ENCODE measurements at places on chromosomes 2 and 18.

DNA sequence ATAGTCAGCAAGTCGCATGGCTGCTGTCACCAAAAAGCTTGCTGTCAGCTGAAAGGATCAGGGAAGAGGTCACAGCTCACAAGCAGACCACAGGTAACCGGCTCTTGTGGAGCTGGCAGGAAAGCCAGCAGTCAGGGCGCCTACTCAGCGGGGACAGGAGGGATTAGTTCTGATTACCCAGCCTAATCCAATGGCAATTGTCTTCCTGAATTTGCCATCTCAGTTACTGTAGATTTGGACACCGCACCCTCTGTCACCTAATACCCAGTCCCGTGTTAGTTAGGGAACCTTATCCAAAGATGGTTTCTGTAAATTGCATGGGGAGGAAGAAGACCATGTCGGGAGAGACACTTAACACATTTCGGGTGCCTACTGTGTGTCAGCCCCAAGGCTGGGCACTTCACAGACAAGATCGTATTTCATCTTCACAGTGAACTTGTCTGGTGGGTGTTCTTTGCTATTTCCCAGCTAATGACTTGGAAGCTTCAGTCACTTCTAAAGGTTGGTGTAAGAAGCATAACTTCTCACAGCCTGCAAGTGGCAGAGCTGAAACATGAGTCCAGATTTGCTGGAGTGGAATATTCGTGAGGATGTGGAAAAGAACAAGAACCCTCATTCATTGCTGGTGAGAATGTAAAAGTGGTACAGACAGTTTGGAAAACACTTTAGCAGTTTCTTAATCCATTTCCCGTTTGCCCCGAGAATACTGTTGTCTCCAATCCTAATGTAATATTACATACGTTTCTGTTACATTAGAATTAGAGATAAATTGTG is 9.9 kb downstream of the ALPK2 start:
- no peak for DNase-seq

GRCh38 chr18:63097178-63097577 is 222.4 kb downstream of the BCL2 start:
- no peak for DNase-seq

DNA sequence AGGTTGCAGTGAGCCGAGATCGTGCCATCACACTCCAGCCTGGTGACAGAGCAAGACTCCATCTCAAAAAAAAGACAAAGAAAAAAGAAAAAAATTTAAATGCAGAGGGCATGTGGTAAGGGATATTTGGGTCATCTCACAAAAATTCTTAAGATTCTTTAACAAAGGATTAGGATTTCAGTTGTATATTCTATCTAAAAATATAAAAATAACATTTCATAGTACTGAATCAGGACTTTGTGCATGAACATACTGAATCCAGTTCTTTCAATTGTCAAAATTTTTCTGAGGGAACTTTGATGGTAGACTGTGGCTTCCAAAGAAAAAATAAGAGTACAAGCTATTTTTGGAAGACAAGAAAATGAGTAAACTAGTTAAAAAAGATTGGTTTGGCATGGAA is 6.5 kb upstream of the PPP3R1 start:
- no peak for DNase-seq

DNA sequence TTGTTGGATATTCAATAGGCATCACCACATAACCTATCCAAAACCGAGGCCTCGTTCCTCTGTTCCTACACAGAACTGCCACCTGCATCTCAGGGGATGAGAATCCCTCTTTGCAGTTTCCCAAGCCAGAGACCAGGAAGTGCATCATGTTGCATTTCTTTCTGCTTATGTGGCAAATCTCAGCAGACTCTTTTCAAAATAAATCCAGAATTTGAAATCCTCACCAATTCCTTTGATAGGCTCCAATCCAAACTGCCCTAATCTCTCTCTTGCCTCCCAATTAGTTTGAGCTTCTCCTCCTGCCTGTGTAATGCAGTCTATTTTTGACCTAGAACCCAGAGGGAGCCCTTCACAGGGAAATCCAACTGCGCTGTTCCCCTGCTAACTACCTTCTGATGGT is 215.5 kb downstream of the RNF144A start:
- DNase-seq: no peak

DNA sequence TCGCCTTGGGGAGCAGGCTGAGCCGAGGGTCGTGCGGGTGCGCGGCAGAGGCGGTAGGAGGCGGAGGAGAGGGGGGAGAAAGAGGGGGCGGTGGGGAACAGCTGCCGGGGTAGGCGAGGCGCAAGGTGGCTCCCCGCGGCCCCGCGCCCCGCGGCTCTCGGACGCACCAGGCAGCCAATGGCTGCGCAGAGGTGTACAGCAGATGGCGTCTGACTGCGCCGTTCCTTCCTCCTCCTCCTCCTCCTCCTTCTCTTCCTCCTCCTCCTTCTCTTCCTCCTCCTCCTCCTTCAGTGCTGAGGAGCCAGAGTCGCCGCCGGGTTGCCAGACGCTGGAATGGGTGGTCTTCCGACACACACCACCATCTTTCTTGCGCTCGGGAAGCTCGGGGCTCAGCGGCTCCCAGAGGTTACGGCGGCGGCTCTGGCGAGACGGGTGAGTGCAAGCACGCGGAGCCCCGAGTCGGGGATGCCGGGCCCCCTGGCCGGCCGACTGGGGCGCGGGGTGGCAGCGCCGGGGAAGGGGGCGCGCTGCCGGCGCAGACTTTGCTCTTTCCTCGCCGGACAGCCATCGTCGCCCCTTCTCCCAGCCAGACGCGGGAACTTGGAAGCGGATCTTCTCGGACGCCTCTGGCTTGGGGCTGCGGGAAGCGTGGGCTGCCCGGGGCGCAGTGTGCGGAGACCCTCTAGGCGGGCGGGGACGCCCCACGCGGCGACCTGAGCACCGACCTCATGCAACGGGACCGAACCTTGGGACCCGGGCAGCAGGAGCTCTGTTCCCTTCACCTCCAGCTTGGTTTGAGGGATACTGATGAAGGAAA is at the start of gene THSD7B:
Gene THSD7B, plus strand, starts transcription at position 290 of the 817 bp plus-strand sequence. CDS start 116,634 bp downstream, outside the sequence.
- DNase-seq: no peak
